ENCODE measurements at places on chromosomes 7 and 10. TPM values are rescaled to one million over a fixed set of nuclear protein-coding genes. Genes with fewer than 3 reads are reported as not detected.

DNA sequence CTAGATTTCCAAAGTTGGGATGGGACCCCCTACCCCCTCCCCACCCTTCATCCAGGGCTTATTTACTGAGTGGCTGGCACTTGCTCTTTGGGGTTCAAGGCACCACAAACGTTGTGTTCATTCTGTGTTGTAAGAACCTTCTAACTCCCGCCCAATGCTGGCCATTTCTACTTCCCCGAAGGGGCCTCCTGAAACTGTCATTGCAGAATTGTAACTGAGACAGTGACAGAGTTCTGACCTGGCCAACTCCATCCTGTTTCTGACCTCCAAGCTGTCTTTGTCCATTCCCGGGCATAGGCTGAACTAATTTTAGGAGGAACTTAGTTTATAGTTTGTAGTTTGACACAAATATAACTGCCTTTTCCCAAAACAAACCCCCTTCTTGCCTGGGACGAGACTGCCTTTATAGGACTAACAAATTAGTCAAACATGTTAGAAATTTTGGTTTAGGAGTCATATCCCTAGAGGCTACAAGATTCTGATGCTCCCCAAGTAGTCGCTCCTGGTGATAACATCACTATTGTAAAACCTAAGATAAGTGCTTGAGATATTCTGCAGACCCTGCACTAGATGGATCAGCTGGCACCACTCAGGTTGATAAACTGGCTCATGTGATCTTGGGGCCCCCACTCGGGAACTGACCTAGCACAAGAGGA is 34.8 kb upstream of the ZMIZ2 start:
- DNase-seq: no peak

Gene MRC1
- 26.0 TPM for total RNA-seq

DNA sequence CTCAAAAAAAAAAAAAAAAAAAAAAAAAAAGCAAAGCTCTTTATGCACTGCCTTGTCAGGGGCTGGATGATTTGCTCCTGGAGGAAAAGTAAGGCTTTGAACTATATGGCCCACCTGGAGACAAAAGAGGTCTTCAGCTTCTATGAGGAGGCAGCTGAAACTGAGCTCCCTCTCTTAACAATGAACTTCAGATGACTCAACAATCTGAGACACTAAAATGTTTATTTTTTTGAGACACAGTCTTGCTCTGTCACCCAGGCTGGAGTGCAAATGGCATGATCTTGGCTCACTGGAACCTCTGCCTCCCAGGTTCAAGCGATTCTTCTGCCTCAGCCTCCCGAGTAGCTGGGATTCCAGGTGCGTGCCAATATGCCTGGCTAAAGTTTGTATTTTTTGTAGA is 36.7 kb downstream of the RAB19 start:
- DNase-seq: no peak

DNA sequence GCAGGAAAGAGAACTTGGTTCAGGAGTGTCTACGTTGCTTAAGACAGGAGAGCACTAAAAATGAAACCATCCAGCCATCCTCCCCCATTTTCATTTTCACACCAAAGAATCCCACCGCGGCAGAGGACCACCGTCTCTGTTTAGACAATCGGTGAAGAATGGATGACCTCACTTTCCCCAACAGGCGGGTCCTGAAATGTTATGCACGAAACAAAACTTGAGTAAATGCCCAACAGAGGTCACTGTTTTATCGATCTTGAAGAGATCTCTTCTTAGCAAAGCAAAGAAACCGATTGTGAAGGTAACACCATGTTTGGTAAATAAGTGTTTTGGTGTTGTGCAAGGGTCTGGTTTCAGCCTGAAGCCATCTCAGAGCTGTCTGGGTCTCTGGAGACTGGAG is 1.4 kb upstream of the IL6 start:
- no peak for DNase-seq

Gene RSPH10B2
- total RNA-seq: not detected

Gene C10orf62
- total RNA-seq: 0.67 TPM

Gene ZNF425
- total RNA-seq: 0.89 TPM

Gene ATXN7L1
- 3.2 TPM for total RNA-seq

DNA sequence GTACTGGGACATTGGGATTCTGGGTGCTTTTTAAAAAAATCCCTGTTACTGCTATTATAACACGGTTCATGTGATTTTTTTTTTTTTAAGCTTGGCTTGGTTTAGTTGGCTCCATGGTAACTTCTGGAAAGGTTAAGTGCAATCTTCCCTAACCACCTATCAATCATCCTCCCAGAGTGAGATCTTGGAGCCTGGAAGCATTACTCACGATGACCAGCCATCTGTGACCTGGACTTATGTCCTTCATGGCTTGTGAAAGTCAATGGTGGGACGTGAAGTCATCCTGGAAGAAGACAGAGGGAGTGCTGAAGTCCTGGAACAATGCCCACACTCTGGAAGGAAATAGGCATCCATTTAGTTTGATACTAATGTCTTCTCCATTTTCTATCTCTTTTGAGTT is 135.5 kb upstream of the FRMD4A start:
- DNase-seq: no peak

Gene POLR2J
- total RNA-seq: 34.8 TPM

Gene MNX1
- not detected for total RNA-seq

Gene PTPN20
- 16.2 TPM for total RNA-seq

DNA sequence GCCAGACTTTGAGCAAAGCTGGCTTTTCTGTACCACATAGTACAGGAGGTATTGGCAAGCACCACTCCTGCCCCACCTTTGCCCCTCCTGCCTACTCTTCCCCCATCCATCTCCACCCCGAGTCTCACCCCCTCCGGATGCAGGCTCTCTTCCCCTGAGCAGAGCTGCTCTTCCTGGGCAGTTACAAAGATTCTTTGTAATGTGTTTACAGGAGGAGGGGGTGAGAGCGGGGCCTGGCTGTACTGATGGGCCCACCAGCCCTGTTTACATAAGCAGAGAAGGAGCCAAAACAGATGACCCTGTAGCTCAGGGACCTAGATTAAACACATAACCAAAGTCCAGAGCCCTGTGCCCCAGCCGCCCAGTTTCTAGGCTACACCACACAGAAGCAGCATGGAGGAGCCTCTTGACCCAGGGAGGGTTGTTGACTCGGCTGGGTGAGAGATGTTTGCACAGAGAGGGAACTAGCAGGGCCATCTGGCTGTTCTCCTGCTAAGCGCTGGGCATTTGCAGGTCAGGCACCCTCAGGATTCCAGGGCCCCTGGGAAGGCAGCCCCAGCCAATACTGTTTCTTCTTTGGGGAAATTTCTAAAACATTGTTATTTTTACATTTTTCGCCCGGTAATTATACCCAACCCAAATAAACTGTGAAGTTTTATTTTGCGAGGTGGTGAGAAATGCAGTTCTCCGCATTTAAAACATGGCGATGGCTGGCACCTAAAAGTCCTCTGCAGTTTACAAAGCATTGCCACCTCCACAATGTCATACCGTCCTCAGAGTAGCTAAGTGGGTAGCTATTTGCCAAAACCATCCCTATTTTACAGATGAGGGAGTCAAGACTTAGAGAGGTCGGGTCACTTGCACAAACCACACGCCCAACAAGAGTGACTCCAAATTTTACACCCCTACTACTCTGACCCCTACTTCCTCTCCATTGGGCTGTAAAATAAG is 11.4 kb upstream of the ZKSCAN1 start:
- DNase-seq: no peak

- DNase-seq: no peak
Measured at GRCh38 chr7:29831705-29832104, 25.4 kb downstream of the WIPF3 start.

GRCh38 chr10:15703944-15704580 is 15.7 kb downstream of the ITGA8 start:
- no peak for DNase-seq

- no peak for DNase-seq
Measured at GRCh38 chr10:35339942-35340341, 3.6 kb downstream of the CCNY start.

GRCh38 chr7:100882201-100882600 is 7.3 kb downstream of the SRRT start:
- DNase-seq: no peak

GRCh38 chr10:79932307-79932706 is 16.6 kb downstream of the SFTPD start:
- no peak for DNase-seq
